ENCODE measurements at places on chromosomes 7 and 10.

DNA sequence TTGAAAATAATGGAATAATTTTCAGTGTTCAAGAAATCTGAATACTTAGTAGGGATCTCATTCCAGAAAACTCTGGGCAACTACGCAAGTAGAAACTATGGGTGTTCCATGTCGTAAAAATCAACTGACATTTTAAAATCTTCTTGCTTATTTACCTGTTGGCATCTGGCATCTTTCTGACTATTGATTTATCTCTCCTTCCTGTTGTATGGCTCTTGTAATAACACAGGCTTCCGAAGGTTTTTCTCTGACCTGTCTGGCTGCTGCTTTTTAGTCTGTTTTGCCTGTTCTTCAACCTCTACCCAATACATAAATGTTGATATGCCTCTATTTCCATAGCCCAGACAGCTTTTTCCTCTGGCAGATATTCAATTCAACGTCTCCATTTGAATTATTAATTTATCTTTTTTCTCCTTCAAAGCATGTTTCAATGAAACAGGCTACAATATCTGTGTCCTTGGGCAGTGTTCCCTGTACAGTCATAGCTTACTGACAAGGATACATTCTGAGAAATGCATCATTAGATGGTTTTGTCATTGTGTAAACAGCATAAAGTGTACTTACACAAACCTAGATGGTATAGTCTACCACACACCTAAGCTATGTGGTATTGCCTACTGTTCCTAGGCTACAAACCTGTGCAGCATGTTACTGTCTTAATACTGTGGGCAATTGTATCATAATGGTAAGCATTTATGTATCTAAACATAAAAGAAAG lies 105.9 kb upstream of the ETV1 start:
- no peak for DNase-seq

GRCh38 chr7:116588225-116588624 lies 63.4 kb downstream of the CAV1 start:
- peak; percentile 25 for DNase-seq

GRCh38 chr7:116293139-116293538 lies 82.8 kb downstream of the TES start:
- DNase-seq: no peak

- DNase-seq: no peak
Observed at GRCh38 chr7:139049936-139050335, 14.1 kb upstream of the ZC3HAV1L start.

GRCh38 chr10:110279407-110279986 lies 25.2 kb downstream of the SMNDC1 start:
- DNase-seq: no peak

GRCh38 chr10:103968441-103969391 lies 1.8 kb downstream of the SLK start:
- DNase-seq: no peak

DNA sequence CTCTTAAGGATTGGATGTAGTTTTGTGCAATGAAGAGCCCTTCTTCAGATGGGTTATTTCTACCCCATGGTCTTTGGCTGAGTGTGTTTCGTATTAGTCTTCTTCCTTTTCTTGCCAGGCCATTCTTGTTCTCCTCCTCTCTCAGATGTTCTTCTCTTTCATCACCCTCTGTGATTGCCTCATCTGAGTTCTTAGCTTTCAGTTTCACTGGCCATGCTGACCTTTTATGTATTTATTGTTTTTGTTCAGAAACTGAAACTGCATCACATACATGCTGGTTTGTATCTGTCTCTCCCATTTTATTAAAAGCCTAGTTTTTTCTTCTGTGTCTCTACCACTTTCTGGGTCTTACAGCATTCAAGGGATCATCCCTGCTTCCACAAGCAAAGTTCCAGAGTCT lies 21.7 kb upstream of the PCGF5 start:
- DNase-seq: no peak

- no peak for DNase-seq
Observed at GRCh38 chr7:111832174-111832573, 269.9 kb upstream of the IMMP2L start.

DNA sequence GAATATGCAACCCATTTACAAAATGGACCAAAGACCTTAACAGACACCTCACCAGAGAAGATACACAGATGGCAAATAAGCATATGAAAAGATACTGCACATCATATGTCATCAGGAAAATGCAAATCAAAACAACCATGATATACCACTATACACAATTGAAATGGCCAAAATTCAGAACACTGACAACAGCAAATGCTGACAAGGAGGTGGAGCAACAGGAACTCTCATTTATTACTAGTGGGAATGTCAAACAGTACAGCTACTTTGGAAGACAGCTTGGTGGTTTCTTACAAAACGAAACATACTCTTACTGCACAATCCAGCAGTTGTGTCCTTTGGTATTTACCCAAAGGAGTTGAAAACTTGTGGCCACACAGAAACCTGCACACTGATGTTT lies 50.0 kb upstream of the PCGF5 start:
- no peak for DNase-seq

DNA sequence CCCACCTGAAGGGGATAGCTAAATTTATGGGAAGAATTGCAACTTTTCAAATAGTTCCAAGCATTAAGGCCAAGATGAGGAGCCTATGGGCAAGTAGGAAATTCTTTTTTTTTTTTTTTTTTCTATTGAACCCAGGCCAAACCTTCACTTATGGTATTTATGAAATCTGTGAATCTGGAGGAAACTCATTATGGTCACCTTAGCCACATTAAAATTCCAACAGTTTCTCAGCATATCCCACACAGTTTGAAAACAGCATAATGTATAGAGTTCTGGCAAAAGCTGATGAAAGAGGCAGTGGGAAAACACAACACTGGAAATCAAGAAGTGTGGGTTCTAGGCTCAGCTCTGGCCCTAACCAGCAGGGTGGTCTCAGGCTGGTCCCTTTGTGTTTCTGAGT lies 236.9 kb downstream of the PTEN start:
- no peak for DNase-seq

GRCh38 chr10:71782917-71783490 lies 9.7 kb upstream of the VSIR start:
- no peak for DNase-seq

DNA sequence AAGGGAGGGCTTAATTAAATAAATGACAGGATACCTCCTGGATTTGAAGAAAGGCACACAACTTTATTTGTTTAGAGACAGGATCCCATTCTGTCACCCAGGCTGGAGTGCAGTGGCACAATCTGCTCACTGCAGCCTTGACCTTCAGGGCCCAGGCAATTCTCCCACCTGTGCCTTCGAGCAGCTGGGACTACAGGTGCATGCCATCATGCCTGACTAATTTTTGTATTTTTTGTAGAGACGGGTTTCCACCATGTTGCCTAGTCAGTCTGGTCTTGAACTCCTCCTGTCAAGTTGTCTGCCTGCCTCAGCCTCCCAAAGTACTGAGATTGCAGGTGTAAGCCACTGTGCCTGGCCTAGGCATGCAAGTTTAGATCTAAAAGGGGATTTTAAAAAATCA lies 272.7 kb upstream of the MBL2 start:
- no peak for DNase-seq

- DNase-seq: no peak
Observed at GRCh38 chr10:101000915-101001658, 1.5 kb downstream of the LZTS2 start.
